Activated CD4-positive, alpha-beta T cell treated with anti-CD3 and anti-CD28 coated beads, Interleukin-2, amount 10 ng/mL, durations not matched to agents 24 days and 14 days (primary cell): ENCODE measurements at places on chromosomes 7 and 10. TPM values are rescaled to one million over a fixed set of nuclear protein-coding genes. Genes with fewer than 3 reads are reported as not detected.
A peak's percentile ranks its signal among the peaks of the same experiment; 100 is the strongest.

Gene CPXM2
- not detected in 2 replicates for total RNA-seq

GRCh38 chr7:69635555-69636185, 37.4 kb downstream of the AUTS2 start:
- no peak for DNase-seq
- no peaks in the 10 kb centered on the region for H3K4me1 ChIP-seq
- no peak overlapping the region for H3K27ac ChIP-seq
- no peaks in the 10 kb centered on the region for H3K27me3 ChIP-seq
- H3K36me3 ChIP-seq, result no peaks in the 10 kb centered on the region

- H3K27ac ChIP-seq, result peak overlapping the region; percentile 95
- H3K4me1 ChIP-seq, result peaks cover 66% of the 10 kb centered on the region
- peaks cover 11% of the 10 kb centered on the region for H3K36me3 ChIP-seq
- H3K4me3 ChIP-seq, result peak overlapping the region; percentile 71
- no peaks in the 10 kb centered on the region for H3K27me3 ChIP-seq
These were observed 38.4 kb upstream of the GDF10 start for GRCh38 chr10:47261556-47261955.

DNA sequence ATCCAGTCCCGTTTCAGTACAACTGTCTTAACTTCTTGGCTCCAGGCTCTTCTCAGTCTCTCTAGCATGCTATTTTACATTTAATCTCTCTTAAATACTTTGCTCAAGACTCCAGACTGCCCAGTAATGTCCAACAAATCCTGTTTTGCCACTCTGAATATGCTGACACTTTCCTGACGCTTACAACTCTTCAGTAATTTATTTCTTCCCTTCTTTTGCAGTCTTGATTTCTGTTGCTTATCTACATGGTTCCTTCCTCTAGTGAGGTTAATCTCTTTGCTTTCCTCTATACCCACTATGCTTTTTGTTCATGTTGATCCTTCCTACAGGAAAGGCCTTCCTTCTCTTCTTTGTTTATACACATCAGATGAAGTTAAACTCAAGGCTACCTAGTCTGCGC, 23.7 kb downstream of the UMAD1 start:
- no peaks in the 10 kb centered on the region for H3K27me3 ChIP-seq
- DNase-seq, result peak; percentile 26
- H3K4me1 ChIP-seq, result peaks cover 5% of the 10 kb centered on the region
- H3K4me3 ChIP-seq, result no peak overlapping the region
- H3K27ac ChIP-seq, result no peak overlapping the region

Gene HECW1
- not detected in 2 replicates for total RNA-seq

- H3K36me3 ChIP-seq, result no peaks in the 10 kb centered on the region
- DNase-seq, result no peak
- no peak overlapping the region for H3K27ac ChIP-seq
- H3K27me3 ChIP-seq, result peaks cover 58% of the 10 kb centered on the region
- H3K4me3 ChIP-seq, result no peak overlapping the region
These were observed 6.9 kb downstream of the CELF2 start for GRCh38 chr10:11024596-11024995.
